ENCODE measurements at places on chromosomes 3 and 15.

GRCh38 chr3:119894195-119894594 lies 112.3 kb downstream of the NR1I2 start:
- DNase-seq: no peak

GRCh38 chr3:46501702-46502101 lies 3.9 kb downstream of the RTP3 start:
- no peak for DNase-seq

GRCh38 chr3:87191641-87192040 lies 35.5 kb upstream of the CHMP2B start:
- no peak for DNase-seq

DNA sequence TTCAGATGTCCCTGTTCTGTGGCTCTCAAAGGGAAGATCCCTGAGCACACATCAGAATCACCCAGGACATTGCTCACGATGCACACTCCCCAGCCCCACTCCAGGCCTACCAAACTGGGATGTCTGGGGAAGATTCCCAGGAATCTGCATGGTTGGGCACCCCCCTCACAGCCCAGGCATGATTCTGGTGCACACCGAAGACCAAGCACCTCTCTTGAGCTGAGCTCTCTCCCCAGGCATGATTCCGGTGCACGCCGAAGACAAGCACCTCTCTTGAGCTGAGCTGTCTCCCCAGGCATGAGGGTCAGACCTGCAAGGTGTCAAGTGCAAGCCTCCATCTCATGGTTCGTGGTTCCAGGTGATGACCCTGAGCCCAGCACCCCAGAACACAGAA lies 112.2 kb upstream of the MEF2A start:
- no peak for DNase-seq

- DNase-seq: no peak
These were observed 23.5 kb downstream of the TMEM43 start for GRCh38 chr3:14148041-14148985.

DNA sequence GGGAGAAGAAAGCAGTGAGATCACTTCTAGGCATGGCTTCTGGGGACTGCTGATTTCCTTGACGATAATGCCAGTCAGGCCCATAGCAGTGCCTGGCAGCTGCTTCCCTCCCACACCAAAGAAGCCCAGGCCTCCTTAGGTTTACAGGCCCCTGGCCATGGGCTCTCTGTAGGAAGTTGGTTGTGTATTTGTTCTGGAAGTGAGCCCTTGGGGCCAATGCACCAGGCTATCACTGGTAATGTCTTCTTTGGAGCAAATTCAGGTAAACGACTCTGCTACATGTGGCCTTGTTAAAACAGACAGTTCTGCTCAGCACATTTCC lies 89.3 kb downstream of the CCNL1 start:
- no peak for DNase-seq

DNA sequence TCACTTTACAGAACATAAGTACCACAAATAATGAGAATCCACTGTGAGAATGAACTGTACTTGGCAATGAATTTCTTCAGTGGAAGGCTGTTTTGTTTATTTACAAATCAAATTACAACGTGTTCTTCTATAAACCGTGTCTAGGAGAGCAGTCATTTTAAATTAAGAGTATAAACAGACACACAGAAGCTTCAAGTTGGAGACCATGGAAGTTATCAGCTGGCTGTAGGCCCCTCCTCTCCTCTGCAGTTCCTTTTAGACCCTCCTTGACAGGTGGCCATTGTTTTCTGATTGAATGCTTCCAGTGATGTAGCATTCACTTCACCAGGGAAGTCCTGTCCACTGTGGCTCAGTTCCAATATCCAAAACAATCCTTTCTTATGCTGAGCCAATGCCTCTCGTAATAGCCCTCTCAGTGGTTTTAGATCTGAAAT lies 7.3 kb upstream of the MAPK6 start:
- DNase-seq: no peak

DNA sequence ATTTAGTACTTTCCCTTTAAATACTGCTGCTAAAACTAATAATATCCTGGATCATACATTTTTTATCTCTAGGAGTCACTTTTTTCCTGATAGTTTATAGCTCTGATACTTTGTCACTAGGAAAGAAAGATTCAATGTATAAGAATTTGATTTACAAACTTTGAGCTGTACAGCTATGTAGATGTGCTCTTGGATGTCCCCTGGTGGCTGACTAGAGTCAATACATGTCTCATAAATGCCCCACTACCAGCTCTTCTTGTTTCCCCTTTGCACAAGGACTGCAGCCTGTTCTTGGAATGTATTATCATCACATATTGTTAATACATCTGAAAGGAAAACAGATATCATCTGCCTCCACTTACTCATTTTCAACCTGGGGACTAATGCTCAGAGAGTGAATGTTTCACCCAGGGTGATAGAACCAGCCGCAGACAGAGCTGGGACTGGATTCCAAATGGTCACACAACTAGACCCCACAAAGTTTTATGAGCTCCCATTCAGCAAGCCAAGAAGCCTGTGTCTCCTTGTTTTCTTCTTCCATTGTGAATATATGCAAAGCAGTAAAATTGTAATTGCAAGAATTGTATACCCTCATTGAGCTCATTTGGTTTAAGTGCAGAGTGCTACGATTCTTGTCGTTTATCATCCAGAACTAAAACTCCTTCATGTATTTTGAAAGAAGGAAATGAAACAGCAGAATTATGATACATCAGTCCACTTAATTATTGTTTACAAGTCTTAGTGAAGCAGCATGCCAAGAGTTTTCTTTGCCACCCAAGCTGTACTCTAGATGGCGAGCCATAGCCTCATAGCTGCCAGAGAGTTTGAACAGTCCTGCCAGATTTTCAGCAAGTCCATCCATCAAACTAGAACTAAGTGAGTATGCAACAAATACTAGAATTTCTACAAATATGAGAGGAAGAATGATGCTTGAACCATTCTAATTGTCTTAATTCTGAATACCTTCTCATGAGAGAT lies 261.6 kb upstream of the LMCD1 start:
- DNase-seq: no peak

DNA sequence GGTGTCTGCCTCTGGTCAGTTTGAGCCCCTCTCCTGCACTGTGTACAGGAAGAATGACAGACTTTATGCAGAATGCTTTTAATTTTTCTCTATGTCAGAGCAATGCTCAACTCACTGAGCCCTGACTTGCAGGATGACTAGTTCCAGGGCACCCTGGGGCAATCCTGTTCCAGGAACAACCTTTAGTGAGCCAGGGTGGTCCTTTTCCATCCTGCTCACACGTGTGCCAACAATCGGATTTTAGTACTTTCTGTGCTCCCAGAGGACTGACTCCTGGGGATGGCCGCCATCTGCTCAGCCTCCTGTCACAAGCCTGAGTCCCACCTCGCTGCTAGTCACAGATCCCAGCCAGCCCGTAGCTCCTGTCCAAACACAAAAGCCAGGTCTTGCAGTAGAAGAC lies 48.2 kb upstream of the ALDH1A3 start:
- no peak for DNase-seq

All from CD8-positive, alpha-beta memory T cell (primary cell).